ENCODE measurements at places on chromosomes 12 and 14. TPM values are rescaled to one million over a fixed set of nuclear protein-coding genes. Genes with fewer than 3 reads are reported as not detected.

GRCh38 chr12:122558745-122559641 is 31.9 kb downstream of the KNTC1 start:
- peak; percentile 67 for DNase-seq

GRCh38 chr14:56333359-56334292 is 215.4 kb downstream of the PELI2 start:
- DNase-seq = no peak

- no peak for DNase-seq
These were observed 521 bp upstream of the PCED1B start for GRCh38 chr12:47078733-47079467.

GRCh38 chr14:106564058-106564643 is 1037.8 kb downstream of the TMEM121 start:
- peak; percentile 58 for DNase-seq

GRCh38 chr14:55248411-55248810 is 22.8 kb upstream of the FBXO34 start:
- no peak for DNase-seq

GRCh38 chr12:26825459-26826016 is 7.5 kb downstream of the ITPR2 start:
- no peak for DNase-seq

GRCh38 chr12:41459906-41460214 is 271.7 kb downstream of the PDZRN4 start:
- no peak for DNase-seq

DNA sequence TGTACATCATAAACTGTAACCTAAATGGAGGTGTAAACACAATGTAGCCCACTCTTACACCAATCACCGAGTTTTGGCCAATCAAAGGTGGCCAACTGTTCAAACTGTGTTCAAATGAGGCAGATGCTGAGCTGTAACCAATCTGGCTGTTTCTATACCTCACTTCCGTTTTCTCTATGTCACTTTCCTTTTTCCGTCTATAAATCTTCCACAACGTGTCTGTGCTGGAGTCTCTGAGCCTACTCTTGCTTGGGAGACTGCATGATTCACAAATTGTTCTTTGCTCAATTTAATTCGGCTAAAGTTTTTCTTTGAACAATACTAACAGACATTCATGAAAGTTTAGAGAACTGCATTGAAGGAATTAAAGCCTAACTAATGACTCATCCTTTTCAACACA is 547.1 kb upstream of the USP15 start:
- DNase-seq = peak; percentile 15

DNA sequence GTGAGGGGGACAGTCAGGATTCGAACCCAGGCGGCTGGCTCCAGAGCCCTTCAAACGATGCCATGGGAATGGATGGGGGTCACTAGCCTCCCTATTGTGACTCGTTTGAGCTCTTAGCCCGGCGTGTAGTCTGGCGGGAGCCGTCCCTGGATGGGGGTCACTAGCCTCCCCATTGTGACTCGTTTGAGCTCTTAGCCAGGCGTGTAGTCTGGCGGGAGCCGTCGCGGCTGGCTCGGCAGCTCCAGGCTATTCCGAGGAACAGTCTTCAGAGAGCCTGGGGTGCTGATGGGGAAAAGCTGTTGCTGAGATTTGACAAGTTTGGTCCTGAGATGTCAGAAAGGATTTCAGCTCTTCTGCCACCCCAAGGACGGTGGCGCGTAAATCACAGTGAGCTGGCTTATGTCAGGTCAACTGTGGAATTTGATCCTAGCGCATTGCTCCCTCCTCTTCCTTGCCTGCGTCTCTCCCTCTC is 58.3 kb downstream of the CALM1 start:
- DNase-seq = no peak

- DNase-seq = no peak
These were observed 3.3 kb downstream of the NRXN3 start for GRCh38 chr14:78173346-78174035.

- no peak for DNase-seq
These were observed 914 bp upstream of the CCND2 start for GRCh38 chr12:4272424-4273272.

DNA sequence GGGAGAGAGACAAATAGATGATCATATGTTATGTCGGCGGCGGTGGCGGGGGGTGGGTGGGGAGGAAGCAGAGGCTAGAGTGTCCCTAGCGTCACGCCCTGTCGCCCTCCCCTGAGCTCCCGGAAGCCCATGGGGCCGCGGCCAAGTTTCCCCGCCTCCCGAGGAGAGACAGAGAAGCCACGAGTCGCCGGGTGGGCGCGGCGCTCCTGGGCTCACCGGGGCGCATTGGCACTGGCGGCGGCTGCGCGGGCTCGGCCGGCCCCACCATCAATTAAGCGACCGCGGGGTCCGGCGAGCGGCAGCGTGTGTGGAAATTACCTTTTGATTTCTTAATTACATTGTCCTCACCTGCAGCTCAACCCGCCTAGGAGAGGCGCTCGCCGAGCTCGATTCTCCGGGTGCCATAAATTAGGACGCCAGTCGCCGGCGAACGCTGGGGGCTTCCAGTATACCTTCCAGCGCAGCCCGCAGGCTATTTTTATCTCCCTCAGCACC is 119.9 kb upstream of the LHX5 start:
- DNase-seq = no peak

GRCh38 chr12:6341417-6342139 is at the start of gene TNFRSF1A:
TNFRSF1A (minus strand) TSS chr12:6342076; CDS start chr12:6341814, 262 bp downstream.
- peak; percentile 76 for DNase-seq

DNA sequence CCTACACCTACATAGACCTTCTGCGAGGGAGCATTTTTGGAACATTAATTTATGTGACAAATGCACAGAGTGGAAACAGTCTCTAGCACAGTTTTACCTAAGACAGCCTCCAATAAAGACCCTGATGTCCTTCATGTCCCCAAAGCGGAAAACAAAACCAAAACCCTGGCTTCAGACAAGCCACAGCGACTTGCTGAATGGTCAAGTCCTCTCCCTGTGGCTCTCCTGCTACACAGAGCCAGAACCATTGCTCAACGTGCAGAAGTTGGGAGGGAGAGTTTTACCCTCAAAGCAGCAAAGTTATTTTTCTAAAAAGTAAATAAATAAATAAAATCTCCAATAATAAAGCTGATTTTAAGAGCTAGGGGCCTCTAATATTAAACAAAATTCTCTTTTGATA is 135.0 kb upstream of the TMEM132C start:
- no peak for DNase-seq

DNA sequence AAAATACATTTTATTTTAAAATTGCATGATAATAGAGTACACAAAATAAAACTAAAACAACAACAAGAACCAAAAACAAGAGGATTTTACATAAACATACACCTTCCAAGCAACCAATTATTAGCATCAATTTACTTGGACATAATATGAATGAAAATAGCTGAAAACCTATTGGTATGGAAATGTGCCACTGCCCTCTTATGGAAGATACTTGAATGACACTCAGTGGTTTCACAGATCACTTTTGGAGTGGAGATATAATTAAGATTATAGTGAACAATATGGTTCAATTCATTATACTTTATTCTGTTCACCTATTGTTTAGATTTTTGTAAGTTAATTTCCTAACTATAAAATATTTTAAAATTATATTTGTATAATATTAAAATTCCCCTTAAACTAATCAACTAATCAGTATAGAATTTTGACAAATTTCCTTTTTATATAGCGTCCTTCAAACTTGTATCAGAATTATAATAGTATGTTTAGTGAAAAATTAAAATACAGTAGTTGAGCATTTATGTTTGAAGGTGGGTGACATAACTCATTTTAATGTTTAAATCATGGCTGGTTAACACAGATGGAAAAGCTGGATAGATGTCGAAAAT is 70.1 kb downstream of the SLC6A15 start:
- peak; percentile 30 for DNase-seq

GRCh38 chr14:91383439-91383838 is 34.2 kb downstream of the CCDC88C start:
- DNase-seq = no peak

DNA sequence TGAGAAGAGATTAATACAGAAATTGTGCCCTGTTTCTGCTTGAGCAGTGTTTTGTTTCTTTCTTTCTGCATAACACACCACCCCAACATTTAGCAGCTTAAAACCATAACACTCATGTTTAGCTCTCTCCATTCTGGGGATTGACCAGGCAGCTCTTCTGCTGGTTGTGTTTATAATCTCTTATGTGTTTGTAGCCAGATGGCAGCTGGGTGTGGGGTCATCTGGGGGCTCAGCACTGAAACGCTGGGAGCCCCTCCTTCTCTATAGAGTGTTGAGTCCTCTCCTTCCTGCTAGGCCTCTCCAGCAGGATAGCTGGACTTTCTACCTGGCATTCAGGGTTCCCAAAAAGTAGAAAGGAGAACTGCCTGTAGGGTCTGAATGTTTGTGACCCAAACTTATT is 270.6 kb downstream of the TTC8 start:
- no peak for DNase-seq

DNA sequence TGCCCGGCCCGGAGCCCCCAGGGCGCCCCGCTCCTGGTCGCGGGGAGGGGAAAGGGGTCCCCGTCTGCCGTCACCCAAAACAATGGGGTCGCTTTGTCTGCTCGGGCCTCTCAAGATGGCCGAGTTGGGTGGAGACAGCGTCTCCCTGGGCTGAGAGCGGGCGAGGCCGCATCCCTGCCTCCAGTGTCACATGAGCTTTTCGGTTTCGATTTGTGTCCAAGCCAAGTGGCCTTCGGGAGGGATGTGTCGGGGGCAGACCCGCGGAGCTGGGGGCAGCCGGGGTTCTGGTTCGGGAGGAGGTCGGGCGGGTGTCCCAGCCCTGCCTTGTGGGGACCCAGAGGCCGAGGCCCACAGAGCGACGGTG is 790 bp downstream of the DYNC1H1 start:
- peak; percentile 69 for DNase-seq

DNA sequence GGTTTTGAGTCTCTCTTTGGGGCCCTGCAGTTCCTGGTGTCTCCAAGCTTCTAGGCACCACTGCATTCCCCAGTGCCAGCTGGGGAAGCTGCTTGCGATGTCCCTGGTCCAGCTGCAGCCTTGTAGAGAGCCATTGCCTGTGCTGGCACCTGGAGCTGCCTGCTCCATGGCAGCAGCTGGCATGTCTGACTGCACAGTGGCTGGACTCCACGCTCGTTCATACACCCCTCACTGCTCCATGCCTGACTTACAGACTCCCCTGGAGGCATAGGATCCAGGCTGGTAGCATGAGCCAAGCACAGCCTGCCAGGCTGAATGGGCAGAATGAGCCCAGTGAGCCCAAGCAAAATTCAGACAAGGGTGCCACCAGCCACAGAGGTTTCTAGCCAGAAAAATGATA is 21.8 kb upstream of the WDR20 start:
- DNase-seq = no peak

GRCh38 chr12:61137677-61138414 is 1122.4 kb upstream of the USP15 start:
- DNase-seq = no peak

- DNase-seq = peak; percentile 44
These were observed 884 bp downstream of the CAPRIN2 start for GRCh38 chr12:30753751-30754382.

GRCh38 chr12:11014234-11014633 is 8.2 kb downstream of the TAS2R19 start:
- DNase-seq = no peak

DNA sequence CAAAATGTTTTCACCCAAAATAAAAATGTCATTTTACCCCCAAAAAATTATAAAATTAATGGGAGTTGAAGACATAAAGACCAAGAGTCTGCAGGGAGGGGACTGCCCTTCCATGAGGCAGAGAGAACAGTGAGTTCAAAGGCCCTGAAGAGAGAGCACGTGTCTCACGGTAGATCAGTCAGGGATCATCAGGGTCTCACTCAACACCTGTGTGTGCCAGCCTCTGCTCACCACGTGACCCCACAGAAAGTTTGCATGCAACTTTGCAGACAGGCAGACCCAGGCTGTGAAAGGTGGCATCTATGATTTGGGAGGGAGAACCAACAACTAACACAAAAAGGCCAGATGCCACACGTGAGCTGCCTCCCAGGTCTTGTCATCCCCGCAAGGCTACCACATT is 33.1 kb downstream of the CLMN start:
- peak; percentile 66 for DNase-seq

GRCh38 chr14:36130186-36130585 is 46.3 kb downstream of the PTCSC3 start:
- no peak for DNase-seq

DNA sequence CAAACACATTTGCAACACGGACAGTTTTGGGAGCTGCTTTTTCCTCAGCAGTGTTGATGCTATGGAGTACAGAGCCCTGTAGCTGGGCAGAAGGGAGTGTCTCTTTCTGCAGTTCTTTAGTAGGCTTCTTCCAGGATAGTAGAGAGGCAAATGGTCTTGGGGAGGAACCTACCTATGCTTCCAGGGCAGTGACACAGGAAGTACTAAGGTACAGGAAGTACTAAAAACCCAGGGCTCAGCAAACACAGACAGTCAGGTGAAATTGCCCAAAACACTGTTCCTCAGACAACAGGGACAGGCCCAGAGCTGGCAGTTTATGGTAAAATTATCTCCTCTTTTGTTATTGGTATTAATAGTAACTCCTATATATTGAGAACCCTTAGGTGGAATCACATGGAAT is 217.6 kb downstream of the TTC8 start:
- no peak for DNase-seq

GRCh38 chr14:90049390-90049789 is 12.4 kb upstream of the KCNK13 start:
- DNase-seq = no peak

Gene C12orf42
- total RNA-seq = not detected

Gene ITGB7
- total RNA-seq = 207 TPM

Gene RHOF
- total RNA-seq = 45.7 TPM

Gene RNASE7
- not detected for total RNA-seq

Gene ADAMTS20
- total RNA-seq = not detected

Gene TAPBPL
- total RNA-seq = 25.5 TPM

Gene FAM90A1
- total RNA-seq = not detected

Gene CSRP2
- total RNA-seq = not detected

Gene FBRSL1
- 87.8 TPM for total RNA-seq

Gene CCDC177
- not detected for total RNA-seq

Gene ITGA7
- 3.3 TPM for total RNA-seq

Gene SDSL
- total RNA-seq = not detected

Gene GEMIN2
- 47.1 TPM for total RNA-seq

All from OCI-LY7 (cell line).